Left forelimb (tissue), 1 donor: ENCODE measurements at places on chromosomes 4 and X.

DNA sequence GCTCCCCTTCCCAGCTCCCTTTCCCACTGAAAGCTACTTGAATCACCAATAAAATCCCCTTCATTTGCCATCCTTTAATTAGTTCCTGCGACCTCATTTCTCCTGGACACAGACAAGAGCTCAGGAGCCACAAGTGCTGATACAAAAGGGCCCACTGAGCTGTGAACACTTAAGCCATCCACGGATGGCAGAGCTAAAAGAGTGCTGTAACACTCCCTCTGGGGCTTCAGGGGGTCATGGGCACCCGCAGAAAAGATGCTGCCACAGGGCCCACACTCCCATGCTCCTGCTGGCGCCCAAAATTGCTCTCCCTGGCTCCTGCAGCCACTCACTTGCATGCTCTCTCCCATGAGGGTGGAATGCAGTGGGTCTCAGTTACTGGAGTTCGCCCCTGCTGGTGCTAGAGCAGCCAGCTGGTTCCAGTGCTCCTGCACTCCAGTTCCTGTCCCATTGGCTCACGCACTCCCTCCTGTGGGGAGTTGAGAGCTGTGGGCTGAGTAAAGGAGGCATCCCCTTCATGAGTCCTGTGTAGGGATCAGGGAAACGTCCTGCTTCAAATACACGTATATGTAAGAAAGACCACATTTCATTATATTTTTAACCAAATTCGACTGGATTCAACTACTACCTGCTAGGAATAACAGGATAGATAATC lies 1291.0 kb downstream of the ARAP2 start:
- no peak for DNase-seq

- no peak for DNase-seq
These were observed 134.3 kb downstream of the APBB2 start for GRCh38 chr4:41079881-41080560.

DNA sequence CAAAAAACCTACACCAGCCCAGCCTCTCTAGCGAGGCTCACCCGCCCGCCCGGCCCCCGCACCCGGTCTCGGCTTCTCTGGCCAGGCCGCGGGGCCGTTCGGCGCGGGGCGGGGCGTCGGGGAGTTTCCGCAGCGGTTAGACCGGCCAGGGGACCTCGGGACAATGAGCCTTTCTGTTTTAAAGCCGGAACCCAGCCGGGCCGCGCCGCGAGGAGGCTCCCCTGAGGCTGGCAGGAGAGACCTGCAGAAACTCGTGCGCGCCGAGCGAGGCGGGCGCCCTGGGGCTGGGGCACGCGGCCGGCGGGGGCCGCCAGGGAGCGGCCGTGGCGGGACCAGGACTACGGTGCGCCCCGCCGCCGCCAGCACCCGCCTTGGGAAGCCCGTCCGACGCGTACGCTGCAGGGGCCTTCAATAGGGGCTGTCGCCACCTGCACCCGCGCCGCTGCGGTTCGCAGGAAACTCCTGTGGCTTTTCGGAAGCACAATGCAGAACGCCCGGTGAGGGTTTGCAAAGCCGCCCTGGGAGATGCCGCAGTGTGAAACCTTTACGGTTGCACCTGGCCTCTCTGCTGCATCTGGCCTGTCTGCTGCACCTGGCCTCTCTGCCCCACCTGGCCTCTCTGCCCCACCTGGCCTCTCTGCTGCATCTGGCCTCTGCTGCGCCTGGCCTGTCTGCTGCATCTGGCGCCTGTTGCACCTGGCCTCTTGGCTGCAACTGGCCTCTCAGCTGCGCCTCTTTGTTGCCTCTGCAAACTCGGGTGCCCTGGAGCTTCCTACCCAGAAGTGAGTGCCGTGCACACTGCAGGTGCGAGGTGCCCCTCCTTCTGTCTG lies 63.9 kb downstream of the TRAPPC11 start:
- DNase-seq = no peak

DNA sequence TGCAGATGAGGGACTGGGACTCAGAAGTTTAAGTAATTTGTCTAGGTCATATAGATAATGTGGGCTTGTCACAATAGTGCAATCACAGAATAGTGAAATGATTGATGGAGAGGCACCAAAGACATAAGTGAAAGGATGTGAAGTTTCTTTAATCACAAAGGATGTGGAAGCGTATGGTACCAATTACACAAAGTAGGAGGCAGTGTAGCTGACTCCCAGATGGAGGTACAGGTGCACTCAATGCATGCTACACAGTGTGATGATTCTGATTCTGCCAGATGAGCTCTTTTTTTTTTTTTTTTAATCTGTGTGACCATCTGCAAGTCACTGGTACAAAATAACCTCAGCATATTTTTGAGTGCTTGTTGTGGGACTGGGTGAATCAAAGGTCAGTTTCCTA lies 411.3 kb downstream of the SPRY1 start:
- no peak for DNase-seq

DNA sequence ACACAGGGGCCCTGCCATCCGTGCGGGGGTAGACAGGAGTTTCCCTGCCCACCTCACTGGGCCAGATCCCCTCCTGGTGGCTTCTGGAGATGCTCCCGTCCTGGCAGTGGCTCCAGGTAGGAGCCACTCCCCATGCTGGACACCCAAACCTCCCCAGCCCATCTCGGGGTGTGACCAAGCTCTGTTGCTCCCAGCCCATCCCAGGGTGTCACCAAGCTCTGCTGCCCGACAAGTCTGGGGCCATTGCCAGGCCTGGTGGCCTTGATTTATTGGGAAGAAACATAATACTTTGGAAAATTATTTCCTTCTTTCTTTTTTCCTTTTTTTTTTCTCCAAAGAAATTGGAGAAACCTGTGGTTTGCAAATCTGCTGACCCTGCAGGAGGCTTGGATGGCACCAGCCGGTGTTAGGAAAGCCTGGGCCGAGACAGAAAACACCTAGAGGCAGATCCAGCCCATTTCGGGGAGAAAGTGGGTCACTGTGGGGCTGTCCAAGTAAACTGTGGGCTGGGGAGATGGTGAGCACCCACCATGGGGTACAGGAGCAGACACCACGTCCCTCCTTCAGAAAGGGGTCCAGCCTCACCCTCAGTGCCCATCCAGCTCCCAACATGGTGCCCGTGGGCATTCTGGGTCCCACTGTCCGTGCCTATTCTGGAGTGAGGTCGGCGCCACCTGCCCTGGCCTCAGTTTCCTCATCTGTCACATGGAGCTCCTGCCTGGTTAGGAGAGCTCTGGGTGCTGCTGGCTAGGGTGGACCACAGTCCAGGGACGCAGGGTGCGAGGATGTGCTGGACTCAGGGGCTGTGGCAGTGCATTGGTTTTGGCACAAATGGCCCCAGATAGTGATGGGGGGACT lies 59.4 kb upstream of the ADRA2C start:
- no peak for DNase-seq

- no peak for DNase-seq
These were observed 53.1 kb downstream of the MTNR1A start for GRCh38 chr4:186502231-186502630.

DNA sequence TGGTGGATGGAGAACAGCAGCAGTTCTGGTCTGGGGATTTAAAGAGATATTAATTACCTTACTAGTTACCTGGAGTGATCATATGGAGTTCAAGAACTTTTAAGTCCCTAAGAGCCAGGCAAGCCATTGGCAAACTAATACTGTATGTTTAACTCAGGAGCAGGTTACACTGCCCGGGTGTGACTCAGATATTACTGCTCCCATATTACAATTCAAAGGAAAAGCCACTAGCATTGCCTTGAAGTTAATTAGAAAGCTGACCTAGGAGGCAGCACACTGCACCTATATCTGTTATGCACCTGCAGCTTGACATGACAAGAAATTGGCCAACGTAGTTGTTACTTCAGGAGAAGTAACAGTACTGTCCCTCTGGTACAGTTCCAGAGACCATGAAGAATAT lies 47.2 kb downstream of the GRK4 start:
- DNase-seq = no peak

DNA sequence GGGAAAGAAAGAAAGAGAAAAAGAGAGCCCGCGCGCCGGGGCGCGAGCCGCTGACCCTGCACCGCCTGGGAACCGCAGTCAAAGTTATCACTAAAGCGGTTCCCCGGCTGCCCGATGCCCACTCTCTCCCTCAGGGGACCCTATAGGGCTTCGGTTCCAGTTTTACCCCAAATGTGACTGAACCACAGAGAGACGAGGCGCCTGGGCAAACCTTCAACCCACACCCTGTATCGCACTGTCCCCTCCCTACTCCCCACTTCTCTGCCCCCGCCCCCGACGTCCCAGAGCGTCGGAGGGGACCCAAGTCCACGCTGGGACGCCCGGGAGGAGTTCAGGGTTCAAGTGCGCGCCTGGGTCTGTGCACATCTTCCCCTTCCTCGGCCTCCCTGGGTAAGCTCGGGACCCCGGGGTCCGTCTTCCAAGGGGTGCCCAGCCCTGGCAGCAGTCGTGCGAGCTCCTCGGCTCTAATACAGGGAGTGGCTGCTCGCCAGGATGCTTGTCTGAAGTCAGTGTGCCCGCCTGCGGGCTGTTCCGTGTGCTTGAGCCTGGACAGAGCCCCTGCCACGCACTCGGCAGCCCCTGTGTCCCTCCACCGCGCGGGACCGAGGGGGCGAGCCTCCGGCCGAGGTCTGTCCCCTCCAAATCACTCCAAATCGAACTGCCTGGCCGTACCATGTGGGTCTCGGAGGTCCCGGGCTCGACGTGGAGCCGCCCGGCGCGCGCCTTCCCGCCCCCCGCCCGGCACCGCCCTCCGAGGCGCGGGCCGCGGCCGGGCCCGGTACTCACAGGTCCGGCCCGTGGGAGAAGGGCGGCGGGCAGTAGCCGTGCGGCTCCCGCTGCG lies 960 bp downstream of the TRPC3 start:
- peak; percentile 71 for DNase-seq

- no peak for DNase-seq
These were observed 36.2 kb downstream of the KDM5C start for GRCh38 chrX:53188763-53189162.

DNA sequence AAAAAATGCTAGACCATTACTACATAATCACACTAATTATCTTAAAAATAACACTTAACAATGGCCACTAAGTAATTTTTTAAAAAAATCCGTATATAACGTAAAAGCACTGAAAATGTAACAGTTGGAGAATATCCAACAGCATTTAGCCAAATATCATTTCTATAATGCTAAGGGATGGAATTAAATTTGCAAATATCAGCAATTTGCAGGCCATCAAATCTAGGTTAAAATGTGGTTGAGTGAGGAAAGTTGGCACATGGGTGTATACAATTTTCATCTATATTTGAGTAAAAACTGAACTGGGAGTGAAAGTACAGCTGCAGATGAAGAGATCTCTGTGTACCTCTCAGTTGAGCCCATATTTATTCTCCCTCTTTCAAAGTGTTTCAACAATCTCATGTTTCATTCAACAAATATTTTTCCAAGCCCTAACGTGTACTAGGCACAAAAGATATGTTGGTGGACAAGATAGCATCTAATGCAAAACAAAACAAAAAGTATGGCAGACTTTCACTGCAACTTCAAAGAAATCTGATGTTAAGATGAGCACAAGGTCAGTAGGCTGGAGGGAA lies 63.0 kb downstream of the MBNL3 start:
- no peak for DNase-seq

GRCh38 chr4:35365186-35365585 lies 879.1 kb downstream of the ARAP2 start:
- no peak for DNase-seq

DNA sequence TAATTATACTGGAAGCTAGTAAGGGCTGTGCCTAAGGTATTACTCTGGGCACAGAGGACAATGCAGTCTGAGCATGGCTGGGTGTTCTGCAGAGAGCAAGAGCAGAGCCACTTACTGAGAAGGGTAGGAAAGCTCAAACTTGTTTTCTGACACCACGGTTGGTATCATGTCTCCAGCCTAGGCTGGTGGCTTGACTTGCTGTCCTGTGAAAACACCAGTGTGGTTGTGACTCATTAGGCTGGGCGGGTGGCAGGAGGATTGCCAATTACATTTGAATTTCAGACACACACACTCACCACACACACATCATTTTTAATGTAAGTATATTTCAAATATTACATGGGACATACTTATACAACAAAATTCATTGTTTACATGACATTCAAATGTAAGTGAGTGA lies 19.7 kb upstream of the MTM1 start:
- DNase-seq = no peak

GRCh38 chr4:151117371-151117962 lies 18.0 kb downstream of the RPS3A start:
- no peak for DNase-seq

DNA sequence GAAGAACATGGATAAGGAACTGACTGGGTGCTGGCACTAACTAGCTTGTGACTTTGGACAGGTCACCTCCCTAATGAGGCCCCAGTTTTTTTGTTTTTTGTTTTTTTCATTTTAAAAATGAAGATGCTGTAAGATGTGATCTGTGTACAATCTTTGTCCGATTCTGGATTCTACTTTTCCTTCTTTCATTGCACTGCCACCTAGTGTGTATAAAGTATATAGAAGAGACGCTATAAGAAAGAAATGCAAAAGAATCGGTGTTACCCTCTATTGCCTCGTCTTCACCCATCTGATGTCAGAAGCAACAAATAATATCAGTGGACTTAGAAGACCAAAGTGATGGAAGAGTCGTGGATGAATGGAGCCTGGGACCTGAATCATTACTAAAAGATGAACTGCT lies 58.6 kb upstream of the P2RY10 start:
- no peak for DNase-seq

GRCh38 chr4:19324184-19324583 lies 927.5 kb upstream of the SLIT2 start:
- no peak for DNase-seq

GRCh38 chr4:24053934-24054333 lies 164.1 kb upstream of the PPARGC1A start:
- no peak for DNase-seq

GRCh38 chr4:120317713-120318112 lies 251.1 kb upstream of the MAD2L1 start:
- no peak for DNase-seq

- DNase-seq = no peak
These were observed 95.8 kb downstream of the ADRA2C start for GRCh38 chr4:3861720-3862639.

GRCh38 chr4:26083987-26084386 lies 170.0 kb downstream of the SMIM20 start:
- no peak for DNase-seq

DNA sequence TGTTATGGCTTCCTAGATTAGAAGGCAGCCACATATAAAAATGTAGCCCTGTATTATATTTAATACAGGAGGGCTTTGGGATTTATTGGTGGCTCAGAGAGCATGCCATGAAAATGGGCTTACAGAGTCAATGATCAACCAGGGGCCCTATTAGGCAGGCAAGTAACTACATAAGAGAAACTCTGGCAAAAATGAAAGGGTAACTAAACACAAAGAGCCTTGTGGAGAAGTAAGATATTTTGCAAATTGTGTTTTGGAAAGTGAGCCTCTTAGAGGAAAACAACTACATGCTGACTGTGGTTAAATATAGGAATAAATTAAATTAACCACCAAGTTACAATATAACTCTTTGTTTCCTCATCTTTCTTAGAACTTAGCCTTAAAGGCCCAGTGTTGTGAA lies 5.5 kb downstream of the SAT1 start:
- no peak for DNase-seq

- no peak for DNase-seq
These were observed 28.8 kb upstream of the SETD7 start for GRCh38 chr4:139584784-139585183.

GRCh38 chr4:122758033-122758432 lies 25.5 kb downstream of the BBS12 start:
- DNase-seq = no peak

GRCh38 chr4:77740480-77740879 lies 78.7 kb downstream of the CNOT6L start:
- no peak for DNase-seq

- no peak for DNase-seq
These were observed 3.4 kb downstream of the DDX53 start for GRCh38 chrX:23003116-23003515.
